HT1080 (cell line): ENCODE measurements at places on chromosomes 13 and 19.

- DNase-seq = no peak
Measured at GRCh38 chr19:45468803-45469131, 971 bp downstream of the FOSB start.

DNA sequence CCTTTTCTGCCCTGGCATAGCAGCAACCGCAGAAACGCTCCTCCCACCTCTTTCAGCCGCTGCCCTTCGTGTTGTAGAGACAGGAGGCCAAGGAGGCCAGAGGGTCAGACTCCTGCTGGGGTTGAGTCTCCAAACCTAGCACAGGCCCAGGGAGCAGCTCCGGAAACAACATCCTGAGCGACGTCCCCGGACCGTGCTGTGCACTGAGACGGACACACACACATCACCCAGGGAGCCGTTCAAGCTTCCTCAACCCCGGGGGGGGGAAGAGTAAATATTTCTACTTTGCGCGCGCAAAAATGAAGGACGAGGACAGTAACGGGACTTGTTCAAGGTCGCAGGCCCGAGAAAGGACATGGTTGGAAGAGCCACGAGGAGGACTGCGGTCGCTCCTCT lies 657 bp downstream of the ZNF550 start:
- DNase-seq = peak; percentile 34

GRCh38 chr13:113547238-113547971 lies 37.1 kb upstream of the TFDP1 start:
- DNase-seq = peak; percentile 37

DNA sequence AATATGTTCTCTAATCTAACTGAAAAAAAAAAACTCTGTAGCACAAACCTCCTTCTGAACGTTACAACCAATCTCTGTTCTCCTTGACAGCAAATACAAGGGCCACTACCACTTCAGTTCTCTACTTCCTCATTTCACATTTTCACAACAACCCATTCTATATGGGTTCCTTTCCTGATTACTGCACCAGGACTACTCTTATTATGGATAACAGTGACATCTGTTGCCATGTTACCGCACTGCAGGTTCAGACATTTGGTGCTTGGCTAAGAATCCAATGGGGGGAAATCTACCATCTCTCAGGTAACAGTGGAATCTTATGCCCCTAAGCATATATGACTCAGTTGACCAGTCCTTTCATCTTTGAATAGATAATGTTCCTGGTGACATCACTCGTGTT lies 11.6 kb upstream of the FPR3 start:
- peak; percentile 3 for DNase-seq

- DNase-seq = no peak
Measured at GRCh38 chr13:90493667-90494066, 853.8 kb upstream of the MIR17HG start.

- DNase-seq = no peak
Measured at GRCh38 chr13:109789262-109789661, 2.9 kb upstream of the IRS2 start.

DNA sequence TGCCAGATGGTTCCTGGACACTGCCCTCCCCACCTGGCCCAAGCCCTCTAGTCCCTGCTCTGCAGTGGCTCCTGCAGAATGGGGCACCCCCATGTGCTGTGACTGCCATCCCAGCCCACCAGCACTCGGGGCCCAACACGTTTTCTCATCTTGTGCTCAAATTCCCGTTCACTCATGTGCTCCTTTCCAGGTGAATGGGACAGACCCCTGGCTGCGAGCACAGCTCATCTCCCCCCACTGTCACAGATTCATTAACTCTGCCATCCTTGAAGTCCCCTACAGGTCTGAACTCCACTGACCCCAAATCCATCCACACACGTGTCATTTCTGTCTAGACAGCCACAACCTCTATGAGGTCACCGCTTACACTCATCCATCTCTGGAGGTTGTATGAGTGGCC lies 23.6 kb downstream of the TUBA3C start:
- no peak for DNase-seq

DNA sequence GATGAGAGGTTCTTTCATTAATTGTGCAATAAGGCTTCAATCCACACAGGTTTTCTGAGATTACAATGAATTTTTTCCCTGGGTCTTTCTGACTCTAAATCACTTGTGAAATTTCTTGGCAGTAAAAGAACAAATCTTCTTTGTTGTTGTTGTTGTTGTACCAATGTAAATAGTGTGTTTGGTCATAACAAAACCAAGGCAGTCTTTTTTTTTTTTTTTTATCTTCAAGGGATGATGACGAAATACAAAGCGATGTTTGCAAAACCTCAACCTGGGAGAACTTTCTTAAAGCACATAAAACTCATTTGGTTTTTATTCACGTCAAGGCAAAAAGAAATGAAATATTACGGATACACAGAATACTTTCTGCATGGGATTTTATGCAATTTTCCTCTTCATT lies 462.0 kb downstream of the LIG4 start:
- no peak for DNase-seq

DNA sequence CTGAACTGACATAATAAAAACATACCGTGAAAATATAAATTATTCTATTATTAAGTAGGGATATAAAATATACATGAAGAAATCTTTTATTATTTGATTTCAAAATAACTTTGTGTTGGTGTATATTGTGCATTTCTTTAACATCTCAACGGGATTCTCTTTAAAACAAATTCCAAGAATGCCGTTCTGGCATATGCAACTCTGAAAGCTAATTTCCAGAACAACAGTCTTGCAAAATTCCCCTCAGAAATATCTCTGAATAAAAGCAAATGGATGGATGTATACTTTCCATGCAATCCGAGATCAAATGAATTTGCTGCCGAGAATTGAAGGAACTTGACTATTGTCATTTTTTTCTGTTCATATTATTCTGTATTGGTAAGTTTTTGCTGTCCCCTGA lies 1579.8 kb downstream of the PCDH9 start:
- no peak for DNase-seq

- no peak for DNase-seq
Measured at GRCh38 chr13:112782429-112783010, 92.7 kb downstream of the ATP11A start.

- no peak for DNase-seq
Measured at GRCh38 chr19:4174213-4174894, 8.0 kb downstream of the SIRT6 start.

DNA sequence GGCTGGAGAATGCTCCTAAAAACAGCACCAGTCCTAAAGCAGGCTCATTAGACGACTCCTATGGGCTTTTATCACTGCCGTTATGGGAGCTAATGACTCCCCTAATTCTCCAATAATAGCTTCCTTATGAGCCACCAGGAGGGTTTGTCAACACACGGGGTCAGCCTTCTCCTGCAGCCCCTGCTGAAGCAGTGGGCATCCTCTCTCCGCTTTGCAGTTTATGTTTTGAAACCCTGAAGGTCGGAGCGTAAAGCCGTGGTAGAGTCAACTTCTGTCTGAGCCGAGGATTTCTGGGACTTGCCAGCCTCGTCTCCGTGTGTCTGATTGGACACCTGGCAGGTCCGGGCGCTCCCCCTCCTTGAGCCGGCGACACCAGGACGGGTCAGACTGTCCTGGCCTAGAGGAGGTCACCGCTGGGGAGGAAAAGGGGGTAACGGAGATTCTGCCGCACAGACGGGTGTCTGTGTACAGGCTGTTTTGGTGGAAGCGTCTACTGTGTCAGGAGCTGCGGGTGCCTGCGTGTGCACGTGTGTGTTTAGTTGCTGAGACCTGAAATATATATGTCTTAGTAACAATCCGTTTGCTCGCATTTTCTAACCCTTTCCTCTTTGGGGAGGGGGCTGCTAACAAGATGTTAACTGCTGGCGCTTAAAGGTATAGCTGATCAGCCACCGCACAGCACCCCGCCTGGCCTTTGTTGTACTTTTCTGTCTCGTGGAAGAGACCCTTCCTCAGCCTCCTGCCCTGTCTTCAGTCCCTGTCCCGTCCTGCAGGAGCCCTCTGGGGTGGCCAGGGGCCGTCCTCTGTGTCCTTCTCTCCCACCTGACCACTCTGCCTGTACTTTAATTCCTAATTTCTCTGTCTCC lies 1.9 kb downstream of the KDM4B start:
- DNase-seq = no peak

GRCh38 chr13:99473515-99473914 lies 27.8 kb upstream of the TM9SF2 start:
- DNase-seq = no peak

GRCh38 chr19:11324079-11324661 lies 15.3 kb downstream of the RAB3D start:
- DNase-seq = peak; percentile 76

- no peak for DNase-seq
Measured at GRCh38 chr19:9972103-9972502, 35.8 kb upstream of the OLFM2 start.

DNA sequence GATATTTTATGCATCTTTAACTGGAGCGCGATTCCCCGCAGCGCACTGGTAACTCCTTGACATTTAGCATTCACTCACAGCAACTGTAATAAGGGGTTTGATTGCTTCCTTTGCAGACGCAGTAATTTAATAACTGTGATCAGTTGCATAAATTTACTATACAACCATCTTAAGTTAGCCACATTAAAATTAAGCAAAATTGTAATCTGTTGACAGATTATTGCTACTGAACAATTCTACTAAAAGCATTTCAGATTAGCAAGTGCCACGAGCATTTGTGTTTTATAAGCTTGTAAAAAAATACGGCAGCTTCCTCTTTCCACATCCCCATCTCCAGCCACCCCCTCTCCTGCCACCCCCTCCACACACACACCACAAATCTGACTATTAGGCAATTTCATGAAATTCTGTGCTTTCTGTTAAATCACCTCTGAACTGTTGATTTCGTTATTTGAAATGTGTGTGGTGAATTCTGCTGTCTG lies 44.4 kb downstream of the TSHZ3 start:
- DNase-seq = no peak

GRCh38 chr19:10043286-10043927 lies 30.1 kb downstream of the RDH8 start:
- DNase-seq = no peak
